ENCODE measurements at places on chromosomes 5 and 9.

- peak; percentile 64 for DNase-seq
Measured at GRCh38 chr9:121735065-121735792, 83.8 kb downstream of the DAB2IP start.

GRCh38 chr5:133109655-133110483, 58.1 kb downstream of the HSPA4 start:
- no peak for DNase-seq

- DNase-seq, result no peak
Measured at GRCh38 chr5:135425641-135426040, 21.5 kb downstream of the DCANP1 start.

DNA sequence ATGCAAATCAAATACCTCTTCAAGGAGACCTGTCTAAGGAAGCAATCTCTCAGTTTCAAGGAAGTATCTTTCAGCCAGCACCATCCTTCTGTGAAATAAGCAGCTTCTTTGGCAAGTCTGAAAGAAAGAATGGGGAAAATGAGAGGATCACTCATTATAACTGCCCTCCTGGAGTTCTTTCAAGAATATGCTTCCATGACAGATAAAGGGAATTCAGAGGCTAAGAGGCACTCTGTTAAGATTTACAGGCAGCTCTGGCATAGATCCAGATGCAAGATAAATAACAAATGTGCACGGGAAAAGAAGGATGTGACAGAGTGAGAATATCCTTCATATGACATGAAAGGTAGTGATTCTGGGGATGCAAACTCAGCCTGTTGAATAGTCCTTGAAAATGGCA, 348.2 kb upstream of the CCNG1 start:
- DNase-seq, result no peak

GRCh38 chr9:14096258-14096922, 217.6 kb downstream of the NFIB start:
- DNase-seq, result no peak

DNA sequence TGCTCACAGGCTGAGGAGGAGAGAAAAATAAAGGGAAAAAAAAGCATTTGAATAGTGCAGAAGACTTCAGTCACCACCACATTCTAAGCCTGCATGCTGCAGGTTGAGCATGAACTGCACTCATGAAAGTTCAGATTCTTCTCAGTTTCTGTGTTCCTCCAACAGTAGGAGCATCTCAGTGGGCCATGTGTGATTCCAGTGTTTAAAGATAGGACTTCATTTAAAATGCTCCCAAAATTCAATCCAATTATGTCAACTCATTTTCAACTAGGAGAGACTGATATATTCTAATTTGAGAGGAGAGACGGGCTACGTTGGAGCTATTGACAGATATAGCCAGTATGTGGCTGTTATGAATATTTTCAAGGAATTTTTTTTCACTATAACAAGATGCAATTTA, 186.8 kb downstream of the HCN1 start:
- no peak for DNase-seq

- DNase-seq, result no peak
Measured at GRCh38 chr9:137592767-137593166, 2.5 kb upstream of the ZMYND19 start.

GRCh38 chr9:126952205-126952977, 37.8 kb downstream of the RALGPS1 start:
- no peak for DNase-seq

- no peak for DNase-seq
Measured at GRCh38 chr5:96626956-96627355, 35.2 kb upstream of the CAST start.

GRCh38 chr9:31078175-31078574, 1306.3 kb upstream of the ACO1 start:
- no peak for DNase-seq

DNA sequence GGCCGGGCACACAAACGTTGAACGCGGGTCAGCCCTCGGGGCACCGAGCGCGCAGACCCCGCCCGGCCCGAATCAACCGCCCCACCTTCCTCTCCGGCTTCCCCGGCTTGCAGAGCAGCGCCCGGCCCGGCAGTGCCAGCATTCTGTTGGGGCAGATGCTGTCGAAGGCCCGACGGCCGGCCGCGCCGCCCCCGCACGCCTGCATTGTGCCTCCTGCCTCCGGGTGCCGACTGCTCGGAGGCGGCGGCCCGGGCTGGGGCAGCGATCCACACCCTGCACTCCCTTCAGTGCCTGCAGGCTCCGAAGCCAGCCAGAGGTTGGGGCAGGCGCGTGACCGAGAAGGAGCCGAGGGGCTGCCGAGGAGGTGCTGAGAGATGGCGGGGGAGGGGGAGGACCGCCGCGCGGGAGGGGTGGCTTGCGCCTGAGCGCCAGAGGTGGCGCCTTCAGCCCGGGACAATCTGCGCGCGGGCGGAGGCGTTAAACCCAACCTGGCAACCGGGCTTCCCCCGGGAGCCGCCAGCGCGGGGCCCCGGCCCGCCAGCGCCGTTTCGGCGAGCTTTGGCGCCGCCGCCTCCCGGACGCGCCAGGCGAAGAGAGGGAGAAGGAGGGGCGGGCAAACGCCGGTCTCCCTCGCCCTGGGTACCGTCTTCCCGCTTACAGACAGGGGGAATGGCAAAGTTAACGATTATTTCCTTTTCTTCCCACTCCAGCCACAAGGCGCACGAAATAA, at the start of gene MCIDAS:
MCIDAS (minus strand) TSS at position 382 of the 730 bp plus-strand sequence; CDS start at position 205, 177 bp downstream.
- peak; percentile 90 for DNase-seq

DNA sequence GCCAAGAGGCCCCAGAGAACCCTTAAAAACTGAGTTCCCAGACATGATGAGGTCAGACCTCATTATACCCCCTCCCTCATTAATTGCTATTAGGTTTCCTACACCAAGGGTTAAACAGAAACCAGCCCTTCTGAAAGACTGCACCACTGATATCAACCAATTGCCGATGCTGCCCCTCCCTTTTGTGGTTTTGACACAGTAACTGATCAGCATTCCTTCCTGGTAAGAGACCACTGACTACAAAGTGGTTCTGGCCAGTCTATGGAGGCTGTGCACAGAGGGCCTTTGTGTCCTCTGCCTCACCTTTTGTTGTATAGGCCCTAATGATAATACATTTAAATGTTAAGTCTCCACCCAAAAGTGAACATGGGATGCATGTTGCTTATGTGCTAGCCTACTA, 201.5 kb downstream of the FRMD3 start:
- no peak for DNase-seq

GRCh38 chr5:5658226-5658625, 235.7 kb downstream of the ICE1 start:
- peak; percentile 34 for DNase-seq

DNA sequence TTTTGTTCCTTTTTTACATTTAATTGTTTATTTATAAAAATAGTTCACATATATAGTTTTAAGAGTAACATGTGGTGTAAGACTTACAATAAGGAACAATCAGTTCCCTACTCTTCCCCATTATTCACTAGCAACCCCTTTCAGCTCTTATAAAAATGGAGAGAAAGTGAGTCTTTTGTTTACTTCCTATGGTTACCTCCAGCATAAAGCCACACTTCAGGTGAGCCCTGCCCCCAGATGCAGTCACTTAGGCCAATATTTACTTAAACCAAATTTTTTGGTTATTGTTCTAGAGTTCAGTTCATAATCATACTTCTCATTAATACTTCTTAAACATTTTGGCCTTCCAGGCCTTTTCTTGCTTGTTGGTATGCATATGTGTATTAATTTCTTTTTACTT, 33.7 kb downstream of the UBE2R2 start:
- no peak for DNase-seq

- no peak for DNase-seq
Measured at GRCh38 chr9:82600536-82601292, 462.2 kb downstream of the RASEF start.

- DNase-seq, result no peak
Measured at GRCh38 chr9:89020754-89021153, 29.5 kb downstream of the S1PR3 start.

DNA sequence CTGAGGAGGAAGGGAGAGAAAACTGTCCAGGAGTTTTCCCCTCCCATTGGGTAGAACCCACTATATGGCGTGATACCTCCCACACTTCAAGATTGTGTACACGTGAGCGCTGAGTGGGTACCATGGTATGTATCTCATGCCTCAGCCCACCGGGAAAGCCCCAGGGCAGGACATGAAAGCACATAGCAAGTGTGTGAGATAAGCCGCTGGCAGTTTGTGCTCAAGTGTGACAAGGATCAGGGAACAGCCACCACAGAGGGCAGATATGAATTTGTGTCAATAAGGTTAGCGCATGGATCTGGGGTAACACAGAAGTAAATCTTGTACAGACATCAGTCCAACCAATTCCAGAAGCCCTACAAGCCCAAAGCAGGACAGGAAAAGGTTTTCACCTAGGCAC, 42.6 kb upstream of the NAA35 start:
- no peak for DNase-seq

DNA sequence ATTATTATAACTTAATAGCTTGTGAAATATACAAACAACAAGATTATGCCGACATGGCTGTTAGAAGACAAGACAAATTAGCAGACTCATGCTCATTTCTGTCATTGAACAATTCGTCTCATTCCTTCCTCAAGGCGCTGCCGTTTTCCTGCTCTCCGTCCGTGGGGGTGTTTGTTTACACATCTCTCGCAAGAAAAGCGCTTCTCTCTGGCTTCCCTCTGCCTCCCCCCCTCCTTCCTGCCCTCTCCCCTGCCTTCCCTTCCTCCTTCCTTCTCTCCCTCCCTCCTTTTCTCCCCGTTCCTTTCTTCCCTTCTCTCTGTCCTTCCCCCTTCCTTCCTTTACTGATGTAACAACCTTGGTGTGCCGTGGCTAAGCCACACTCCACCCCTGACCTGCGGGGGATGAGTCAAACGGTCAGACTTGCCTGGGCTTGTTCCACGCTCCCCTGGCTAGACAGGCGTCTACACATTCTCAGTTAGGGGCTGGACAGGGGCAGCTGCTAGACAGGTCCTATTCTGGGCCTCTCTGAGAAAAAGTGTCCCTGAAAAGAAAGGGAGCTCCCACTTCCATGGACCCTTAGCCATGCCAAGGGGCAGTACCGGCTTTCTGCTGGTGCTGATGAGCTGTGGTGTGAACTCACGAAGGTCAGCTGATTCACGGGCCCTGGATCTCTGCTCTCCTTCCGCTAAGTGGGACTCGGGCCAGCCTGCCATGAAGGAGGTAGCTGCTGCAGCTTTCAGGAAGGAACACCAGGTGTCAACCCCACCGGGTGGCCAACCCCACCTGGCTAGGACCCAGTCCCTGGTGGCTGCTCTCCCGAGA, 32.0 kb upstream of the SPTLC1 start:
- DNase-seq, result peak; percentile 94

DNA sequence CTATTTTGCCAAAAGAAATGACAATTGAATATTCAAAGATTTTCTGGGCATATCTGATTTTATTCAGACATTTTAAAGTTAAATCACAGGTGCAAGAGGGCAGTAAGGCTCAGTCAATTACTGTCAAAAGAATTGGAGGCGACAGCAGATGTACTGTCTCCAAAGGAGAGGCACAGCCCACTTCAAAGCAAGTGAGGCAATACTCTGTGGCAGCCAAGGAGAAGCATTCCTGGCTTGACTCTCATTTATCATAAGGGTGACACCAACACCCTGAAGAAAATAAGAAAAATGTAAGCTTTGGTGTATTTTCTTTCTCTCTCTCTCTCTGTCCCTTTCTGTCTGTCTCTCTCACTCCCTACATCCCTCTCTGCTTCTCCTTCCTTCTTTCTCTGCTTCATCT, 93.3 kb downstream of the SVEP1 start:
- DNase-seq, result no peak

DNA sequence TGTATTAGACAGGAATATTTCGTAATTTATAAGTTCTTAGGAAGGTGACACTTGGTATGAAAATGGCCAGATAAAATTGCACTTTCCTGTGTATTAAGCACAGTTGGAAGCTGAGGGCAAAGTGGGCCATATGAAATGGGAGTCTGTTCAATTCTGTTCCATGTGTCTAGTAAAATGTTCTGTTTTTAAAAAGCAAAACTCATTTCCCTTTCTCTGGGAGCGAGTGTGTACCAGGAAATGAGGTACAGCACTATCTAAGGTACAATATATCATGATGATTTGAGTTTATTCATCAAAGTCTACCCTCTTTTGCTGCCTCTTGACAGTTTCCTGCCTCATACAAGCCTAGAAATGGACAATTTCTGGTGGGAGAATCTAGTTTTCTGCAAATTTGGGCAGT, 51.2 kb upstream of the KCNN2 start:
- DNase-seq, result no peak

DNA sequence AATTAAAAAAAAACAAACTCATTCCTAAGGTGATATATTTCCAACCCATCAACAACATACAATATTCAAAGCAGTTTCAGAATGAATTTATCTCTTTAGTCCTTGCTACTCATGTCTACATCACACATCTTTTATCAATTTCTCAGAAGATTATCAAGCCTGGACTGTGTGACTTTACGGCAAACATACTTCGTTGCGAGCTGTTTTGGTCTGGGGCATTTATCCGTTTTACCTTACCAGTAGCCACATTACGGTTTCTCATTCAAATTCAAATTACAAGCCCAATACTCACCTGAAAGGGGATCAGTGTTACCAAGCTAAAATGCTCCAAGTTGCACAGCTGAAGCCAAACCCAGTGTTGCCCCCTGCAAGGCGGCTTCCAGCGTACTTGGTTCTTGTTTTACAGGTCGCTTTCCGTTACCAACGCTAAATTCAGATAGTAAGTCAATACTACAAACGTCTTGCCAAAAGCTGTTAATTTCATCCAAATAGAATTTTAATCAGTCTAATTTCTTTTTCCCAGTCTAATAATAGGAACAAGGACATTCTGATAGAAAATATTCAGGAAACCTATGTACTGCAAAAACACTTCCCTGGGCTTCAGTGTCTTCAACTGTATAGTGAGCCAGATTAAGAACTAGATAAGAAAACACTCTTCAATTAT, 1.8 kb downstream of the HNRNPH1 start:
- no peak for DNase-seq

DNA sequence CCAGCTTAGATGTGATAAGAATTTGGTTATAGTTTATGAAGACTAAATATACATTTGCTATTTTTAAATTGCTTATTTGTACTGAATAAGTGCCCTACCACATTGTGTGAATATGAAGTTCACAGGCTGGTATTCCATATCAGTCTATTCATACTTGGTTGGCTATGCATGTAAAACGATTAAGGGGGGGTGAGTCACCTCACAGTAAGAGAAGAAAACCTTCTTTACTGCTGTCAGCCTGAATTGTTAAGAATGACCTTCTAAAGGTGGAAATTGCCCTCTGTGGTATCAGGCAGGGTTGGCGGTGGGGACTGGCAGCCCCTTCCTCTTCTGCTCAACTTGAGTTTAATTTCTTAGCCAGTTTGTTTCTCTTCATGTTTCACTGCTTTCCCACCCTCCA, 127.0 kb upstream of the RPS23 start:
- DNase-seq, result peak; percentile 93

- no peak for DNase-seq
Measured at GRCh38 chr9:98795295-98795955, 930 bp downstream of the ANKS6 start.

DNA sequence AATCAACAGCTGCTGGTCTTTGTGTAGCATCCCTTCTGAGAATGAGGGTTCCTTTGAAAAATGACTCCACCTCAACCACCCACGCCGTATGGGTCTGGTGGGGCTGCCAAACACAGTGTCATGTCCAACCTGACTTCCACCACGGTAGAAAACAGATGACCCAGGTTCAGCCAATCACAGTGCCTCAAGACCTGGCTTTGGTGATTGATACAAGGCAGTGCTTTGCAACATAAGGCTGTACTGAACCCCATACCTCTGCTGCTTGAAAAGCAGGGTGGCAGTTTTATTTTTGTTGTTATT, 11.5 kb upstream of the TGFBR1 start:
- DNase-seq, result no peak

Data from RWPE1 (cell line).